CD4-positive, alpha-beta T cell treated with Interleukin-4 for 4 hours (primary cell): ENCODE measurements at places on chromosomes 2 and 18.

- DNase-seq = no peak
These were observed 35.4 kb downstream of the NPC1 start for GRCh38 chr18:23550898-23551297.

GRCh38 chr2:50602636-50603327 is 429.1 kb downstream of the NRXN1 start:
- DNase-seq = no peak

GRCh38 chr2:160371251-160372009 is 122.2 kb downstream of the RBMS1 start:
- no peak for DNase-seq

GRCh38 chr2:216737676-216738075 is 42.3 kb upstream of the IGFBP5 start:
- DNase-seq = no peak

- DNase-seq = no peak
These were observed 76.7 kb upstream of the SNTG2 start for GRCh38 chr2:873651-874580.

DNA sequence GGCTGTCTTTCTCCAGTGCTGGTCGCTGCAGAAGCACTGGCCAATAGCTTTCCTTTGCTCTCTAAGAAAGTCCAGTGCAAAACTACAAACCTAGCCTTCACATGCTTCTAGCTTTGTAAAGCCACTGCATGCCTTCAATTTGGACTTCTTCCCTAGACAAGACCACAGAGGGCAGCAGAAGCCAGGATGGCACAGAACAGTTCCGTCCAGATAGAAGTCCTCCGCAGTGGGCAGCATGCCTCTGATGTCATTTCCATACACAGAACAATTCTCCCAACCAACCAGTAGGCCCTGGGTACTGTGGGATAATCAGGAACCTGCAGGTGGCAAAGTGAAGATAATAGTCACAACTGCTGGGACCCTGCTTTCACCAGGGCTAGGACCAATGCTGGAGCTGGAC is 3.3 kb downstream of the ST6GAL2 start:
- DNase-seq = no peak

- no peak for DNase-seq
These were observed 11.8 kb upstream of the TWSG1 start for GRCh38 chr18:9322744-9323143.

GRCh38 chr2:41127351-41127750 is 675.5 kb upstream of the SLC8A1 start:
- DNase-seq = no peak

DNA sequence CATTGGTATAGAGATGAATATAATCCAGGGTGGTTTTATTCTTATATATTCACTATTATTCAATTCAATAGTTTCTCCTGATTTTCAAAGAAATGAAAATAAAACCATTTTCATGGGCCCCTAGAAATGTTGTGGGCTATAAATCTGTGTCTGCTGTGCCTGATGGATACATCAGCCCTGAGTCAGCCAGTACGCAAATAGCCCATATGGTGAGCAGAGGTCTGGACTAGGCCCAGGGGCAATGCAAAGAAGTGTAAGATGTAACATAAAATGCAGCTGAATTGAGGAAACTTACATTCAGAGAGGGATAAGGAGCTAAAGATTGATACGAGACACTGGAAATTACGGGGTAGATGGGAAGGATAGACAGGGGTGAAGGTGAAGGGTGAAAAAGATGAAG is 122.5 kb downstream of the MAIP1 start:
- no peak for DNase-seq

DNA sequence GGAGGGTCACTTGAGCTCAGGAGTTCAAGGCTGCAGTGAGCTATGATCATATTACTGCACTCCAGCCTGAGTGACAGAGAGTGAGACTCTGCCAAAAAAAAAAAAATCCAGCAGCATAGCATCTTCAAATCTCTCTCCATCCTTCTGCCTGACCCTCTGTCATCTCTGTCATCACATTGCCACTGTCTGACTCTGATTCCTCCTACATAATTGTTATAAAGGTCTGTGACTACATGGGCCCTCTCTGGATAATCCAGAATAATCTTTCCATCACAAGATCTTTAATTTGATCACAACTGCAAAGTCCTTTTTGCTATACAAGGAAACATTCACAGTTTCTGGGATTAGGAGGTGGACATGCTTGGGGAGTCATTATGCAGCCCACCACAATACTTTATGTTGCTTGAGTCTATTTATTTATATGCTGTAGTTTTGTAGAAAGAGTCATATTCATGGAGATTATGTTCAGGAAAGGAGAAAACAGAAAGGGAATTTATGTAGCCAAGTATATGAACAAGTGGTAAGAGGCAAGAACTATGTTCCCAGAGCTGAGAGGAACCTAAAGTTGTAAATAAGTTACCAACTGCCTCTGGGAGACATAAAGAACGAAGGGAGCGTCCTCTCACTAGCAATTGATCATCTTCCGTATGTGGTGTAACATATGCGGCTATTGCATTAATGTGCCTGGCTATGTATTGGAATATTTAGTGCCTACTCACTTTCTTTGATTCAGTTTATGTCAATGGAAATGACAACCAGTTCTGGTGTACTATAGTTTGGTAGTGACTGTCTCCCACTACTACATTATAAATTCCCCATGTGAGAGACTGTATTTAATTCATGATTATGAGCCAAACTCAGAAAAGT is 21.5 kb downstream of the RND3 start:
- DNase-seq = no peak

GRCh38 chr2:218849721-218850120 is 9.9 kb upstream of the WNT6 start:
- no peak for DNase-seq

DNA sequence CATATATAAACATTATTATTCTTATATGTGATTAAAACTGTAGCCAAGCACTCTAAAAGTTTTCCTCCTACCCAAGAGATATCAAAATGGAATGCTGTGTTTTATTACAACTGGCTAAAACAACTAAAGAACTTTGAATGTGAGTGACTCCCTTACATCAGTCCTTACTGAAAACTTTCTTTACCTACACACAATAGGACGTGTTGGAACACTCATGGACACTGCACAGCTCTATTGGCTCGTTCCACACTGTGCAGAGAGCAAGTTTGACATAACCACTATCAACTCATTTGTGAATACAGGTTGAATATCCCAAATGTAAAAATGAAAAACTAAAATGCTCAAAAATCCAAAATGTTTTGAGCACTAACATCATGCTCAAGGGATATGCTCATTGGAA is 650.6 kb downstream of the SLC4A3 start:
- DNase-seq = no peak

DNA sequence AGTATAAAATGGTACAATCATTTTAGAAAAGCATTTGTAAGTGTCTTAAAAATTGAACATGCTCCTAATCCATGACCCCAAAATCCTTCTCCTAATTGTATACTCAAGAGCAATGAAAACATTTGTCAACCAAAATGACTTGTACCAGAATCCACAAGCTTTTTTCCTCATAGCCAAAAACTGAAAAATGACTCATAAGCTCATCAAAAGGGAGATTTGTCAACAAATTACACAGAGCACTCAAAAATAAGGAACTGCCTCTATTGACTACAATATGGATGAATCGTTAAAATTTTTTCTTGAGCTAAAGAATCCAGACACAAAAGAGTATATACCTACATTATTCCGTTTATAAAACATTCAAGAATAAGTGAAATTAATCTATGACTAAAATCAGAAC is 544.8 kb downstream of the ARHGAP15 start:
- no peak for DNase-seq

GRCh38 chr2:75066121-75066902 is 107.9 kb downstream of the POLE4 start:
- no peak for DNase-seq

DNA sequence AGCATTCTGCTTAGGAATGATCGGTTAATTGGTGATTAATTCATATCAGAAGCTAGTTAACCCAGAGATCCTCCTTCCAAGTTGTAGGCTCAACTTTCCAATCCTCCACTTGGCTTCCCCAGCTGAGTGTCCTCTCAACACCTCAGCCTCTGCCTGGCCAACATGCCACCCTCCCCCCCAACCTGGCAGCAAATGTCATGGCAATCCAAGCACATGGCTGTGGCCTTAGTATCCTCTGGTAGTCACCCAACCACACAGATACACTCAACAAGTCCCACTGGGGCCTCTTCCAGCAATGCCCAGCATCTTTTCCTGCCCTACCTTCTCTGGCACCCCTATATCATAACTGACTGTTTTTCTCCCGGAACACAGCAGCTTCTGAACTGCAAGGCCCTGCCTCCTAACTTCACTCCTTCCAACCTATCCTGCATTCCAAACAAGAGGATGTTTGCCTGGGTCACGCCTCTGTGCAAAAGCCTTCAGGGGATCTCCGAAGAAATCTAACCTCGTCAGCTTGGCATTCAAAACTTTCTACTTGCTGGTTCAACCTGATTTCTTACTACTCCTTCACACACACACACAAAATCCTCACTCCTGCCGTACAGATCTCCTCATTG is 195.0 kb downstream of the CYP26B1 start:
- no peak for DNase-seq

DNA sequence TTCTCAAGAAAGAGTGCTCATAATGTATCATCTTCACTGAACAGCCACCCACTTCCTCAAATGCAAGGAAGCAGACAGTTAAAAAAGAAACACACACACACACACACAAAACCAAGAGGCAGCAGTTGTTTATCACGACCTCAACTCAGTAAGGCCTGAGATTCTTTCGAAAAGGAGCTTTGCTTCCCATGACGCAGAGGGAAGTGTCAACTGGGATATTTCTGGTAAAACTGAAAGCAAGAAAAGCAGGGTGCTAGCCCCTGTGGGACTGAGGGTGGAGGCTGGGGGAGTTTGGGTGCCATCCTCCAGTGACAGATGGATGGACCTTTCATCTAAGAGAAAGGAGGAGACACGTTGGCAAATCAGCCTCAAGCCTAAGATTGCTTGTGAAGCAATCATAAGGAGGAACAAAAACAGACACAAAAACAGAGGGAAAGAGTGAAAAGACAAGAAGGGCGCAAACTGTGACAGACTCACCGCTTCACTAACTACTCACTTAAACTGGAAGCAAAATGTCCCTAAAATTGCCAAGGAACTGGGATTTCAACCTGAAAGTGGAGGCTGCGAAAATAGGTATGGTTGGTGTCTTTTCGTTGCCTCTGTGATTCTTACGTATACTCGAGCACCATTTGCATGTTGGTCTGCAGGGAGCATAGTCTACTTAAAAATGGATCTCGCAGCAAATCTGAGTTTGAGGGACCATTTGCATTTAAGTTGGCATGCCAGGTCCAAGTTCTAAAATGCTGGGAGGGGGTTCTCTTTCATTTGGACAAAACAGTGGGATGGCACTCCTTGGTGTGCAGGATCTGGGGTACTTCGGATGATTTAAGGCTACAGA is at the start of gene ARHGAP25:
Gene ARHGAP25, plus strand, starts transcription at position 124 of the 838 bp plus-strand sequence. Its CDS starts 389 bp downstream, at position 513.
- peak; percentile 86 for DNase-seq

DNA sequence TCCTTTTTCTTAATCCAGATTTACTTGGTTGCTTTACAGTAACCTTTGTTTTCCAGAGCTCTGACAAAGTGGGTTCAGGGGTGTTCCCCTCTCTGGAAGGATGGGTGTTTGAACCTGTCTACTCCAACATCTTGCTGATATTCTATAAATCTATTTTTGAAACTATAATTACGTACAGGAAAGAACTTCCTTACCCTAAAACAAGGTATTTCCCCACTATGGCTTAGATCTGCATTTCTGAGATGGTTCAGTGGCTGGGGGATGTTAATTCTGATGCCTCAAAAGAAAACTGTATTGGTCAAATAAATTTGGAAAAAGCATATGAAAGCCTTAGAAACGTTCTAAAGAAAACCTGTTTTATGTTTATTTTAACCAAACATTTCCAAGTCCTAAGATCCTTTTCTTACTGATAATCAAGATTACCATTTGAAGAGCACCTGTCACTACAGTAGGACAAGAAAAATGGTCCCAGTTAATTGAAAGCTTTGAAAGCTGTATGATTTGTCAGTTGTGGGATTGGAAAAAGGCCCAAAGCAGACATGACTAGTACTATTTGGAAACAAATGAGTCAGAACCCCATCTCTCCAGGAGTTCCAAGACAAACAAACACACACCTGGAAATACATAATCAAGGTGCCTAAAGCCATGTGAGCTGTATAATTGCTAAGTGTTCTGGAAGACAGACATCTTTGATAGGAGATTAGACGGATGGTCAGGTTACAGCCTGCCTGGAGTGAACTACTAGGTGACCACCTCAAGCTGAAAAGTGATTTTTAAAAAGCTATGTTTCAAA is 57.5 kb downstream of the KDM3A start:
- DNase-seq = no peak

GRCh38 chr18:24296276-24296675 is 101.3 kb downstream of the OSBPL1A start:
- DNase-seq = no peak

DNA sequence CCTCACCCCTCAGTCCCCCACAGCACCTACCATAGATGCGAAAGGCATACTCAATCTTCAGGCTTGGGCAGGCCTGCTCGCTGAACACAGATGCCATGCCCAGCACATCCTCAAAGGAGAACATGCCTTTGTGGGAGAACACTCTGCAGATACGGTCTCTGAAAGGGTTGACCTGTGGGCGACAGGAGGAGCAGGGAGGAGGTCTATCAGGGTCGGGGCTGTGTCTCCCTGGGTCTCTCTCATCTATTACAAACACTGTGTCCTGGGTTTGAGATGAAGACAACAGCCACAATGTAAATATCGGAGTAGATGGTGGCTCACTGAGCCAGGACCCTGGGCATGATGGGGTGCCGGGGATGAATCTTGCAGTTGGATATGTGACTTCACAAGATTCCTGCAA is 46.0 kb downstream of the CIB4 start:
- DNase-seq = no peak

DNA sequence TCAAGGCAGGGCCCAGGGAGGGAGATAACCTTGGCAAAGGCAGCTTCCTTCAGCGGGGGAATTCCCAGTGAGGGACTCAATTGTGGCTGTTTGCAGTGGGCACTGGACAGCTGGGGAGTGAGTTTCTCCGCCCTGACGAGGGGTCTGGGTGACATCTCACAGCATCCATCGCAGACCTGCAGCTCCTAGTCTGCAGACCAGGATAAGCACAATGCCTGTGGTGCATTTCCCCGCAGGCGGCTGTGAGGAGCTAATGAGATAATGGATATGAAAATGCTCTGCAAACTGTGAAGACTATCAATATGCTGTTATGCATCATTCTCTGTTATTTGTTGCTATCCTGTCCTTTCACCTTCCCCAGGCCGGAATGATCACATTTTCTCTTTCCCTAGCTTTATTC is 30.0 kb upstream of the CYP1B1 start:
- DNase-seq = no peak

DNA sequence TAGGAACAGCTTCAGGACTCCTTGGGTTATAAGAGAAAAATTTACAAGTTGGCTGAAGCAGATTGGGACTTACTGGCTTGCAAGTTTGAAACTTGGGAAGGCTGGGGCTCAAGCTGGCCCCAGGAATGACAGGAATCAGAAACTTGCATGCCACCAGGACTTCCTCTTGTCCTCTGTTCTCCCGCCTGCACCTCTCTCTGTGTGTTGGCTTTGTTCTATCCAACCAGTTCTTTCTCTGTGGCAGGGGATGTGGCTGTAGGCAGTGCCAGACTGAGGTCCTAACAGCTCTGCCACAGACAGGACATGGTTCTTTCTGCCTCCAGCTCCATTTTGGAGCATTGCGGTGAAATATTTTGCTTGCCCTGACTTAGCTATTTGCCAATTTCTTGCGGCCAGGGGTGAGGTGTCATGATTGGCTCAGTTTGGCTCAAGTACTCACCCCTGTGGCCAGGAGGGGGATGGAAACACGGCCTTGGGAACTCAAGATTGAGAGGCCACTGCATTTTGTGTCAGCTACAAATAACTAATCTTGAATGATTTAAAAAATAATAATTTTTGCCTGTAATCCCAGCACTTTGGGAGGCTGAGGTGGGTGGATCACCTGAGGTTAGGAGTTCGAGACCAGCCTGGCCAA is 48.9 kb downstream of the MEP1B start:
- no peak for DNase-seq

- no peak for DNase-seq
These were observed 32.4 kb downstream of the BCL11A start for GRCh38 chr2:60520917-60521539.
